NCI-H2171 treated with DMSO at 0.1 percent for 48 hours (cell line): ENCODE measurements at places on chromosomes 2 and 18.

DNA sequence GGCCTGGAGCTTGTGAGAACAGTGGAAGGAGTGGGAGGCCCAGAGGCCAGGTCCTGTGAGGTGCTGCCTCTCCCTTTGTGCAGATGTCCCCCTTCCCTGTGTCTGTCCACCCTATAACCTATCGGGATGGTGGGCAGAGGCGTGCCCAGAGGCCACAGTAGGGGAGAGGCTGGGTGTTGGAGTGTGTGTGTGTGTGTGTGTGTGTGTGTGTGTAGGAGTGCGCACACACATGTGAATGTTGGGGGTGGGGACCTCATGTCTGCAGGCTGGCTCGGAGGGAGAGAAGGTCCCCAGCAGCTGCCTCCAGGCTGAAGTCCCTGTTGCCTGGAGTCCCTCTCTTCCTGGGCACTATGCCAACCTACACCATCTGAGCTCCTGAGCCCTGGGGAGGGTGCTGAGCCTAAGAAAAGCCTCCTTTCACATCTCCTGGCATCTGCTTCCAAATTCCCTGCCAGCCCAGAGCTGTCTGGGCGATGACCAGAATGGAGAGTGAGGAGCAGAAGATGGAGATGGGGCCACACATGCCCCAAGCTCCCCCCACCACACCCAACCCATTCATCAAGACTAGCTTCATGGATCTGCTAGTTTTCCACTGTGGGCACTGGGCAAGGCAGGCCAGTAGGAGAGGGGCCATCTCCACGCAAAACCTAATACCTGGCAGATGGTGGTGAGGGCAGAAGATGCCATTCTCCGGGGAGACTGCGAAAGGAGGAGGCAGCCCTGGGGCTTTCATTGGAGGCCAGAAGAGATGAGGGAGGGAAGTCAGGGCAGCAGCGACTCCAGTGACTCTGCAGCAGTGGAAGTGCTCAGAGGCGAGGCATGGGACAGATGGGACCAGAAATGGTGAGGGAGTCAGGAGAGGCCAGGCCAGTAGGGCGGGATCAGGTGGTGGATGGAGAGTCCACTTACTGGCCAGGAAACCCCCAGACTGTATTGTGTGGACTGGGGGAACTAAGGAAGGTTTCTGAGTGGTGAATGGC is 20.3 kb downstream of the KCNK3 start:
- peak; percentile 100 for DNase-seq

DNA sequence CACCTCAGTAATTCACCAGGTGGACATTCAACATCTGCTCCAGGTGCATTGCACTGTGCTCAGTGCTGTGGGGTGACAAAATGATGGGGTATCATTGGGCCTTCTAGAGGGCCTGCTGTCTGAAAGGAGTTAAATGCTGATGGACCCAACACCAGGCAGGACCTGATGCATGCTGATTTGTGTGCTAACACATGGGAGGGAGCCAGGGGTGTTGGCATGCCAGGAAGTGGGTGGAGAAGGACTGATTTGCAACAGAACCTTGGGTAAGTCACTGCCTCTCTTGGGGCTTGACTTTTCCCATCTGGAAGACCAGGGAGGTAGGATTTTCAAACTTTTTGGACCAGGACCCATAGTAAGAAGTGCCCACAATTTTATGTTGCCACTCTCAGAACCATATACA is 57.9 kb upstream of the CXCR4 start:
- no peak for DNase-seq

DNA sequence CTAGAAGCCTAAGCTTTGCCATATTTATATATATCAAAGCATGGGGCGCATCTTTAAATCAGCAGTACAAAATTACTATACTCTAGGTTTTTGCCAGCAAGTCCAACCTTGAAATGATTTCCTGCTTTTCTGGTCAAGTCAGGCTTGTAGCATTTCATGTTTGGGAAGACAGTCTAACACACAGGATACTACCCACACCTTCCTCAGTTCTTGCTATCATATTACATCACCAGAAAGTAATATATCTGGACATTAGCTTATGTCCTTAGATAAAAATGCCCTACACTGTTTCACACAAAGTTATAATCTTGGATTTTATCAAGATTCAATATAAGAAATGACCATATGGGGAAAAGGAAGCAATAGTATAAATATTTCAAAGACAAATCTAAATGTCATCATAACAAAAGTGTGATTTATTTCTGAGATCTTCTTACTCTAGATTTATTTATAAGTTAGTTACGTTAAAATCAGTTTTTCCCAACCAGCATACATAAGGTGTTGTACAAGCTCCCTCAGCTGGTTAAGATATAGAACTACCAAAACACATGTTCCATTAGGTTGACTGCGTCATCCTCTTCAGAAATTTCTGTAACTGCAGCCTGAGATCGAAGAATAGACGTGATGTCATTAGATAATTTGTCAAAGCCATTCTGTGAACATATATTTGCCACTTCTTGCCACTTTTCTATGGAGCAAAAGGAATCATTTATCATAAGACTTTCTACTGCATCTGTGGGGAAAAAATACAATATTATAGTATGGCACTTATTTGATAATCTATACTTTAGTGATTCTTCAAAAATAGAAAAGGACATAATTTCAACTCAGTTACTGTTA is 56.6 kb downstream of the CLHC1 start:
- DNase-seq, result peak; percentile 90

DNA sequence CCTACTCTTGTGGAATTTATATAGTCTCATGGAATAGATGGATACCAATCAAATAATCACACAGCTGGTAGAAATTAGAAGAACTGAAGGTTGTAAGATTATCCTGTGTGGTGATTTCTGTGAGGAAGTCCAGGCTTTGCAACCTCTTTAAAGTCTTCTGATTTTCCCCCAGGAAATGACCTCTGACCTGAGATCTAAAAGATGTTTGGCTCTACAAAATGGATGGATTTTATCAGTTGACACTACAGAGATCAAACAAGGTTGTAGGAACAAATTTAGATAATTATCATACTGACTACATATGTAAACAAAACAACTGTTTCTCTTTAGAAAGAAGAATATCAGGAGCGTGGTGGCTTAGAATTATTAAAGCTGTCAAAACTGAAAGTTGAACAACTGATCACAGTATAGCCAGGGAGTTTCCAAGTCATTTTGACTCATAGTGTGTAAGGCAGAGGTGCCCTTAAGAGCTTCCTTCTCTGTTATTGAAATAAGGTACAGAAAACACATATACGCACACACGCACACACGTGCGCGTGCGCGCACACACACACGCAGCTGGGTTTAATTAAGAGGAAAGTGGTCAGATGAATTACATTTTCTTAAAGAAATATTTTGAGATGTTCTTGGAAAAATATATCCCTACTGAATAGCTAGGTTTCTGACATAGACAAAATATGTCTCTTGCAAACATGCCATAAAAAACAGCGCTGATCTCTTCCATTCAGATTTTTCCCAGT is 35.5 kb upstream of the PELI1 start:
- DNase-seq, result no peak

- no peak for DNase-seq
Observed at GRCh38 chr2:233692648-233693047, at the start of gene UGT1A6. TSS of gene UGT1A6 (plus strand) at chr2:233692890. CDS start at chr2:233693005, 115 bp downstream.

- DNase-seq, result no peak
Observed at GRCh38 chr2:217795706-217796465, 206.9 kb downstream of the TNS1 start.

DNA sequence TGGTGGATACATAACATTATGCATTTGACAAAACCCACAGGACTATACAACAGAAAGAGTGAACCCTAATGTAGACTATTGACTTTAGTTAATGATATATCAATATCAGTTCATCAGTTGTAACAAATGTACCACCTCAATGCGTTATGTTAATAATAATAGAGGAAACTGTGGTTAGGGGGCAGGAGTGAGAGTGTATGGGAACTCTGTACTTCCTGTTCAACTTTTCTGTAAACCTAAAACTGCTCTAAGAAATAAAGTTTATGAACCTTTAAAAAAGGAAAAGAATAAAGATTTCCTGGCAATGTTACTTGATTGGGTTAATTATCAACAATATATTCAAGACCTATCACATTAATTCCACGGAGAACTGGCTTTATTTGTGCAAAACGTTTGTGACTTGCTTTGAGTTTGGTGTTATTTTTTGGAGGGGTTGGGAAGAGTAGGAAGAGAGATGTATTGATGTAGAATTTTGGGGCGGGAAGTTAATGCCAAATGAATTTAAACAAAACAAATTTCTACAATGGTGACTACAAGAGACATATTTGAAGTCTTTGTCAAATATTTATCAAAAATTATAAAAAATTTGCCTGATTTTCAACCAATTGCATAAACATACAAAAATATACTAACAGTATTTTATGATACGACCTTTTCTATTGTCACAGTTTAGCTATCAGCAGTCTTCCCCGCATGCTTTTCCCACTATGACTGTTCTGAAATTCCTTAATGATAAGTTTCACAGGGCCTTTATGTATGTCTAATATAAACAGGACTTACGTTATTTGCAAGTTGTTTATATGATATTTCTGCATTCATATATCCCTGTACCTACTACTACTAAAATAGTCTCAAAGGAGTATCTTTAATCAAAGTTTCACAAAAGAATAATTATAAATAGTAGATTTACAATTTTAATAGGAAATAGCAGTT is 2.1 kb upstream of the RTN4 start:
- no peak for DNase-seq
